ENCODE measurements at places on chromosomes 2 and 18.

DNA sequence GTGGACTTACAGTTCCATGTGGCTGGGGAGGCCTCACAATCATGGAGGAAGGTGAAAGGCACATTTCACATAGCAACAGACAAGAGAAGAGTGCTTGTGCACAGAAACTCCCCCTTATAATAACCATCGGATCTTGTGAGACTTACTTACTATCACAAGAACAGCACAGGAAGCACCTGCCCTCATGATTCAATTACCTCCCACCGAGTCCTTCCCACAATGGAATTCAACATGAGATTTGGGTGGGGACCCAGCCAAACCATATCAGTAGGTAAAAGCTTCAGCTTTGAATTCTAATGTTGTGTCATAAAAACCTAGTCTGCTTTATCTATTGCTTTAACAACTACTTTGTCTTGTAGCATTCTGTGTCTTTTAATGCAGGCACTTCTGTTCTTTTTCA is 140.4 kb upstream of the PIK3C3 start:
- DNase-seq = no peak

- no peak for DNase-seq
Measured at GRCh38 chr2:214765180-214765579, 44.3 kb downstream of the BARD1 start.

- no peak for DNase-seq
Measured at GRCh38 chr2:175852879-175853615, 149.0 kb downstream of the LNPK start.

- no peak for DNase-seq
Measured at GRCh38 chr2:165681841-165682240, 112.2 kb downstream of the GALNT3 start.

GRCh38 chr2:15660491-15661294 is 69.0 kb downstream of the DDX1 start:
- no peak for DNase-seq

DNA sequence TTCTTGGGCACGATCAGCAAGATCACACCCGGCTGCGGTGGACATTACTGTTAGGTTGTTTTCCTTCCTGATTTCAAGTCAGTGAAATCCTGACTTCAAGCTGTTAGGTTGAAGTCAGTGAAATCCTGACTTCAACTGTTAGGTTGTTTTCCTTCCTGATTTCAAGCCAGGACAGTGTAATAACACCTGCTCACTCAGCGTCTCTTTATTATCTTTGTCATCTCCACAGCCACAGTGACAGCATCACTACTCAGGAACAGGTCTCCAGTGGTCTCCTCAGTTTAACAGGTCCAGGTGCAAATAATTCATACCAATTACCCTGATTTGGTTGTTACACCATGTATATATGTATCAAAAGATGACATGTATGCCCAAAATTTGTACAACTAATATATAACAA is 208.1 kb upstream of the REG3G start:
- no peak for DNase-seq

- DNase-seq = no peak
Measured at GRCh38 chr2:27992787-27993401, 102.4 kb downstream of the BABAM2 start.

DNA sequence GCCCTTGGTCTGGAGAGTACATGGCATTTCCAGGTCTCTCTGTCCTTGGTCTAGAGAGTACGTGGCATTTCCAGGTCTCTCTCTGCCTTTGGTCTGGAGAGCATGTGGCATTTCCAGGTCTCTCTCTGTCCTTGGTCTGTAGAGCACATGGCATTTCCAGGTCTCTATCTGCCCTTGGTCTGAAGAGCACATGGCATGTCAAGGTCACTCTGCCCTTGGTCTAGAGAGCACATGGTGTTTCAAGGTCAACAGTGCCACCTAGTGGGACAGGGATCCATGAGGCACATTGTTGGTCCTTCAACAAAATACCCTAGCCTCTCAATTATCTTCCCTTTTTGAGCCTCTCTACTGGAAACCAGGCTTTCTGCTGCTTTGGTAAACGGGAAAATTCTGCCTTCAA is 250.2 kb downstream of the OTX1 start:
- DNase-seq = no peak

- no peak for DNase-seq
Measured at GRCh38 chr2:27804146-27804545, 32.6 kb downstream of the MRPL33 start.

DNA sequence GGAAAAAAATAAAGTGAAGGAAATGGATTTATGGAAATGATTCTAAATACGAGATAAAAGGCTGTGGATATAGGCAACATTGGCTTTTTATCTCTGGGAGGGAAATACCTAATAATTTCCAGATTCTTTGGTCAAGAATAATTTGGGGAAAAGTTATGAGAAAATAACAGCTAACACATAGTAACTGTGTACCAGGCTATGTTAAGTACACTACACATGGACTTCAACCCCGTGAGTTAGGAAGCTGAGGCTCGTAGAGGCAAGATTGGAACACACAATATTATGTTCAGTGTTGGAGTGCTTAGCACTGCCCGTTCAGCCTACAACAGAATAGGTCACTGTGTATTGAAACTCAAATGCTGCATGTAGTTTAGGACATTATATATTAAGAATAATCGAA is 34.3 kb upstream of the GPD2 start:
- no peak for DNase-seq

DNA sequence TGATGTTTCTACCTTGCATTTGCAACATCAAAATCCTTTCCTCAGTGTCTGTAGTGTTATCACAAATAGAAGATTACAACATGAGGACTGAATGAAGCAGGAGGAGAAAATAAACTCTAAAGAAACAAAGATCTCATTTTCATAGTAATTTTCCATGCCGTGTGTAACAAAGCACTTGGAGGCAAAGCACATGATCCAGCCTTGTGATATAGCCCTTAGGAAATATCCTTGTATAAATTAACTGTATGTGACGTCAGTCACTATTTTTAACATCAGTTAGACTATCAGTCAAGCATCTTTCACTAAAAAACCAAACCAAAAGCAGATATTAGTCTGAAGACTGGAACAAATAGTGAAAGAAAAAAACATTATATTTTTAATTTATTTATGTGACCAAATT is 492.1 kb upstream of the CNTNAP5 start:
- DNase-seq = no peak

- DNase-seq = no peak
Measured at GRCh38 chr2:2756886-2757285, 425.8 kb upstream of the MYT1L start.

- no peak for DNase-seq
Measured at GRCh38 chr2:231235217-231235616, 36.8 kb downstream of the ARMC9 start.

- DNase-seq = no peak
Measured at GRCh38 chr18:76446321-76447257, 48.5 kb downstream of the ZNF516 start.

- no peak for DNase-seq
Measured at GRCh38 chr2:135840601-135841000, 3.6 kb upstream of the LCT start.

GRCh38 chr2:78070693-78071092 is 548.5 kb upstream of the LRRTM4 start:
- DNase-seq = no peak

- no peak for DNase-seq
Measured at GRCh38 chr2:239960929-239961661, 64.0 kb downstream of the NDUFA10 start.

DNA sequence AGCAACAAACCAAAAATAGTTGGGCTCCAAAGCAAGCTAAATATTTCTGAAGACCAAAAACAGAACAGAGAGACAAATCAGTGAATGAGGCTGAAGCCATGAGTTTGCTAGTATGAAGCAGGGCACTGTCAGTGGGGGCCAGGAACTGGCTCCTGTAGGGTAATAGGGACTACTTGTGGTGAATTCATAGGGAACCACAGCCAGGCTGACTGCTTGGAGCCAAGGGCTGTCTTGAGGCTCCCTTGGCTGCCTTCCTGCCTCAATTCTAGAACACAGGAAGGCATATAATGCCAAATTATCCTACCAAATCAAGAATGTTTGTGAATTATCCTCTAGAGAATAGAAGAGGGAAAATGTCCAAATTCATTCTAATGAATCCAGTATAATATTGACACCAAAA is 406.0 kb downstream of the CCDC85A start:
- no peak for DNase-seq

DNA sequence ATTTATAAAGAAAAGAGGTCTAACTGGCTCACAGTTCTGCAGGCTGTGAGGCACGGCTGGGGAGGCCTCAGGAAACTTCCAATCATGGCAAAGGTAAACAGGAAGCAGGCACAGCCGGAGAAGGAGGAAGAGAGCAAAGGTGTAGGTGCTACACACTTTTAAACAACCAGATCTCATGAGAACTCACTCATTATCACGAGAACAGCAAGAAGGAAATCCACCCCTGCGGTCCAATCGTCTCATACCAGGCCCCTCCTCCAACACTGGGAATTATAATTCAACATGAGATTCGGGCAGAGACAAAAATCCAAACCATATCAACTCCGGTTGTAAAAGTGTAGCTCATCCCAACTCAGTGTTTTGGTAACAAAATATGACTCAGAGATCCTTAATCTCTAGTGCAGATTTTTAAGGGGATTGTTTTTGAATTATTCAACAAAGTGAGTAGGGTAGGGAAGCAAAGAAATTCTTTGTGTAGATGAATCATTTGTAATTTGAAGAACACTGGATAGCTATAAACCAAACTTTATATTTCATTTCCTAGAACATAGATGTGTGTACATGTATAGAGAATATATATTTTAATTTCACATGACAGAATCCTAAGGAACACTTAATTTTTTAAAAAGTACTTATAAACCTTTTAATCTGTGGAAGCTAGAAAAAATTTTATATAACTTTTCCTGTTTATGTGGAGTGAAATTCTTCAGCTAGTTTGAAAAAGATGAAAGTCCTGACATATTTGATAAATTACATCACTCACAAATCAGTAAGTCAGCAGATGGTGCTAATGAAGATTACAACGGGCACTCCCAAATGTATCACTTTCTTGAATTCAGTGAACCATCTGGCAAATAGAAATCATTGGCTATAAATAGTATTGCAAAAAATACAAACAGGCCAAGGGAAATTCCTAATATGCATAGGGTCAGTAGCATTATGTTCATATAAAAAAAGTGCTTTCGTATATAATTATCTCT is 130.1 kb downstream of the OLA1 start:
- no peak for DNase-seq

GRCh38 chr2:3168230-3168891 is 209.3 kb downstream of the EIPR1 start:
- DNase-seq = no peak

DNA sequence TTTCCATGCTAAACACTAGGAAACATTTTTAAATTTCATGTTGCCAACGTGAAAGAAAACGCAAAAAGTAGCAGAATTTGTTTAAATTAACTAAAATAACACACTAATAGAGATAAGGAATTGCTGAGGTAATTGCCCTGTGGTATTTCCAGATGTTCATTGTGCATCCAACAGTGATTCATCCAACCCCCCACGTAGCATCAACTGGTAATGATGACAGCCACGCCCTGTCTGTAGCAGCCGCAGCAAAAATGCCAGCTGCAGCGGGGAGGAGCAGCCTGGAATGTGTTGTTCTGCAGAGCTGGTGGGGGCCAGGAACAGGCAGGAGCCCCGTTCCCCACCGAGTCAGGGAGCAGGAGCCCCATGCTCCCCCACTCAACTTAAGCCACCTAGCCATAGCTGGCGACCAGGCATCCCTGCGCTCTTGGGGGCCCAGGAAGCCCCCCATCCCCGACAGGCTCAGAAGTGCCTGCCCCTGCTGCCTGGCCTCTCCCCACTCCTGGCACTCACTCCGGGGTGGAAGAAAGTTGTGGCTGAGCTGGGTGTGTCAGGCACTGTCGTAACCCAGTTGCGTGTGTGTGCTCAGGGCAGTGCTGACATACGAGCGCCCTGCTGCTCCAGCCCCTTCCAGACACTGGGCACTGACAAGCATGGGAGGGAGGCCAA is 695.1 kb upstream of the ACVR2A start:
- DNase-seq = no peak

- DNase-seq = no peak
Measured at GRCh38 chr2:101204400-101205115, 48.1 kb upstream of the CNOT11 start.

DNA sequence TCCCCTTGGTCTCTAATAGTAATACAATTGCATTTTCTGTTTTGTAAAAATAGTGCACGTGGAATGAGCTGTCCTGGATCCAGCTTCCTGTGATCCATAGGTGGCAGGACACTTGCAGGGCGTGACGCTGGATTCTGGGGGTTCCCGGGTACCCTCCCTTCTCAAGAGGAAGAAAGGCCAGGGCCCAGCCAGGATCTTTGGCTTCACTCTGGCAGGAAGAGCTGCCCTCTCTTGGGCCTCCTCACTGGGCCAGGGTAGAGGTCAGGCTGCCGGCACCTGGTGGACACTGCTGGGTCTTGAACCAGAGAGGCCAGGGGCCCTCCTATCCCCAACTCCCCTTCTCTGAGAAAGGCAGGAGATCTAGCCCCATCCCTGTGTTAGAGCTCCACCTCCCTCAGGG is 37.8 kb upstream of the OTOF start:
- no peak for DNase-seq

DNA sequence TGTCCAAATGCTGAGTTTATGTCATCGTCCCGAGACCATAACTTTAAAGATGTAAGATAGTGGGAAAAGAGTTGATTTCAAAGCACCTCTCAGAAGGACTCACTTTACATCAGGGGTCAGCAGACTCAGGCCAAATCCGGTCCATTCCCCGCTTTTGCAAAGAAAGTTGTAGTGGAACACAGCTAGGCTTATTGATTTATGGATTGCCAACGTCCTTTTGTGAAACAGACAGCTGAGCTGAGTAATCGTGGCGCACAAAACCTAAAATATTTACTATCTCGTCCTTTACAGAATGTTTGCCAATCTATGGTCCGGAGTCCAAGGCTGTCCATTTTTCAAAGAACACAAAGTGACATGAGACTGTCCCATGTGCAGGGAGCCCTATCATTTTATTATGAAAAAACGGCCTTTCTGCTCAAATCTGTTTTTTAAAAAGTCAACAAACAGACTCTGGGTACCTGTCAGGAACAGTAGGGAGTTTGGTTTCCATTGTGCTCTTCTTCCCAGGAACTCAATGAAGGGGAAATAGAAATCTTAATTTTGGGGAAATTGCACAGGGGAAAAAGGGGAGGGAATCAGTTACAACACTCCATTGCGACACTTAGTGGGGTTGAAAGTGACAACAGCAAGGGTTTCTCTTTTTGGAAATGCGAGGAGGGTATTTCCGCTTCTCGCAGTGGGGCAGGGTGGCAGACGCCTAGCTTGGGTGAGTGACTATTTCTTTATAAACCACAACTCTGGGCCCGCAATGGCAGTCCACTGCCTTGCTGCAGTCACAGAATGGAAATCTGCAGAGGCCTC is at the start of gene IL1RN:
IL1RN (plus strand) TSS at position 754 of the 801 bp plus-strand sequence; CDS start at position 781, 27 bp downstream.
- no peak for DNase-seq

- no peak for DNase-seq
Measured at GRCh38 chr18:8121942-8122480, 487.2 kb upstream of the RAB12 start.

DNA sequence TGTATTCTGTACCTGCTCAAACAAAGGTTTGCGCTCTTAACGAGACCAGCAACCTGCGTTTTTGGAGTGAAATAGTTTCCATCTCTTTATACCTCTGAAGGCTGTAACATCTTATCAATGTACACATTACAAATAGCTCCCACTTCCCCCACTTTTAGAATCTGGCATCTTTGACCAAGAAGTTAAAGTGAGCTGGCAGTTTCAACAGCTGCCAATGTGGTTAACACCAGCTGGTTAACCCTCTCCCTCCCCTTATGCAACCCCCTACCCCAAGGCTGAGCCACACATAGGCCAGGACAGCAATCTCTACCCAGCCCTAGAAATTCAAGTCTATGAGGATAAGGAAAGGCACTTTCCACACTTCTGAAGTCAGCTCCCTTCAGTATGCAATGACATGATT is 2.2 kb upstream of the SERTAD2 start:
- no peak for DNase-seq

GRCh38 chr18:35974181-35974580 is 1.7 kb downstream of the RMP24 start:
- DNase-seq = no peak

- DNase-seq = no peak
Measured at GRCh38 chr2:156589381-156590079, 153.4 kb downstream of the GPD2 start.
